ENCODE measurements at places on chromosomes 6 and 20.

- DNase-seq: no peak
These were observed 215.9 kb downstream of the SLC24A3 start for GRCh38 chr20:19428324-19428723.

DNA sequence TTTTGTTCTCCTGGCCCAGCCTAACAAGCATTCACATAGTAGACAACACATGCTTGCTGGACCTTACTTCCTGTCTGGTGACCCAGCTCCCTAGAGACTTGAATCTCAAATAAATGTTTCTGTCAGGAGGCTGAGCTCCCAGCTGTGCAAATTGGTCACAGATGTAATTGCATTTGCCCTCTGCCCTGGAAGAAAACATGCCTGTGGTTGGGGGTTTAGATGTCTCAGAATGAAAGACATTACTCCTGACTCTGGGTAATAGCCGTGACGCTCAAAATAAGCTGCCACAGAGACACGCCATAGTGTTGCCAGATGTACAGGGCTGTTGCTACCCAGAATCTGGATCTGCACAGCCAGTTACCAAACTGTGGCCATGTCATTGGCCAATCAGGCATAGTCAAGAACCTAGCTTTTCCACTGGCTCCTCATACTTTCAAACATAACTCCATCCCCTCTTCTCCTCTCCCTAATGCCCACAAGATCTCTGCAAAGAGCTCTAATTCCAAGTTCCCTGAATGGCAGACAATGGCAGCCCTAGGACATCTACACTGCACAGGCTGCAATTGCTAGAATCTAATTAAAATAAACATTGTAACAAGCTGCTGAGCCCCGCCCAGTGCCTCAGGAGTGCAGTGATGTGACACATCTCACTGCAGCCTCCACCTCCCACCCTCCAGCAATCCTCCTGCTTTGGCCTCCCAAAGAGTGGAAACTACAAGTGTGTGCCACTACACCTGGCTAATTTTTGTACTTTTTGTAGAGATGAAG, 32.8 kb upstream of the GMPR start:
- no peak for DNase-seq

DNA sequence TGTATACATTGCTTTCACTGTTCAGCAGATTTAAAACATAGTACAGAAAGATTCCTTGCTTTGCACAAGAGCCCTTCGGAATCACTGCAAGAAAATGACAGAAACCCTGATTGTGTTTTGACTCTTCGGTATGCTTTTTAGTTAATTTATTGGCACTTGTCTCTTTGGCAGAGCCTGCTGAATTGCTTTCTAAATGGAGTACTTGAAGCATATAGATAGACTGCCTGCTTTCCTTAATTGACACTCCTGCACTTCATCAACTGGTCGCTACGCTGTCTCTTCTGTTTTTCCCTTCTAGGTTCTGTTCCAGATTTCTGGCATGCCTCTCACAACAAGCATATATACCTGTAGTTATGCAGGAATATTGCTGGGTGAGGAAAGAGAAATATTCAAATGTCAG, 22.4 kb upstream of the RBM24 start:
- no peak for DNase-seq

GRCh38 chr6:165611294-165611693, 51.7 kb downstream of the PDE10A start:
- peak; percentile 12 for DNase-seq

DNA sequence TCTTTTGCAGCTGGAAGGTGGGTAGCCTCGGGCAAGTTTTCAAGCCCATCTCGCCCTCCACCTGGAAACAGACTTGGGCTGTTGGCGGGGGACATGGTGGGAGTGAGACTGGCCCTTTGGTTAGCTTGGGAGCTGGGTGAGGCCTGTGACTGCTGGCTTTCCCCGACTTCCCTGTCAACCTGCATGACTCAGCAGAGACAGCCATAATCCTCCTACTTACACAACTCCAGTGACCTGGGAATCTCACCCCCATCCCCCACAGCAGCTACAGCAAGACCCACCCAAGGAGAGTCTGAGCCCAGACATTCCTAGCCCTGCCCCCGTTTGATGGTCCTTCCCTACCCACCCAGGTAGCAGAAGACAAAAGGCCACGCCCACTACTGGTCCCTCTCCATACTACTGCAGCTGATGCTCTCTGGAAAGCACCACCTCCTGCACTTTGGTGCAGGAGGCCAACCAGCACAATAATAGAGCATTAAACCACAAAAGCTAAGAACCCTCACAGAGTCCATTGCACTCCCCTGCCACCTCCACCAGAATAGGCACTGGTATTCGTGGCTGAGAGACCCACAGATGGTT, 188.4 kb downstream of the TRDN start:
- DNase-seq: no peak

DNA sequence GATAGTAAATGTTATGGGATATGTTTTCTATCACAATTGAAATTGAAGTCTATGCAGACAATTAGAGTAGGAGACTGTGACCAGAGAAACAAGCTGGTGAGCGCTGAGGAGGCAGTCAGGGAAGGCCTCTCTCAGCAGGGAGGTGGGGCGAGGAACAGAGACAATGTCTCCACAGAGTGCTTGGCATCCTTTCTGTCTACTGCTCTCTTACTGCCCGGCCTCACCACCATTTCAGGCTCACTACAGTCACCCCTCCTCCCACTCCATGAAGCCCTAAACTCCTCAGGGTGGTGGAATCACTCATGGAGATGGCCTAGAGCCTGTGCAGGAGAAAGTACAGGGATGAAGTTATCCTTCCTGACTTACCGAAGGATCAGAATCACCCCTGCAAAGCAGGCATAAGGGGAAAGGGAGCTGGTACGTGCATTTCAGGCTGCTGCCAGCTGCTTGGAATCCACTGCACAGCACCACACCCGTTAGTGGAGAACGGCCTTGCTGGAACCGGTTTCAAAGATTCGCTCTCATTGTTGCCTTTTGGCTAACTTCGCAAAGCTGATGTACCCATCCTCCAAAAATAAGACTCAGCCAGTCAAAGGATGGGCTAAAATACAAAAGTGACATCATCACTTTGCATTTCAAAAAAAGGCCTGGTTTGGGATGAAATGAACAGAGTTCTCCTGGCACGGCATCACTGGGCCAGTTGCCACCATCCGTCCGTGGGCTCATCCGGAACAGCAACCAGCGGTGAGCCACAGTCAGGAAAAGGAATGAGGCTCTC, 67.3 kb downstream of the SLC22A23 start:
- DNase-seq: no peak

GRCh38 chr6:14597090-14597489, 479.5 kb downstream of the CD83 start:
- DNase-seq: no peak

GRCh38 chr6:135046912-135047311, 7.7 kb downstream of the HBS1L start:
- no peak for DNase-seq

Measured in anterior cingulate cortex (tissue), 58 donors.